ENCODE measurements at places on chromosomes 1 and 21.

DNA sequence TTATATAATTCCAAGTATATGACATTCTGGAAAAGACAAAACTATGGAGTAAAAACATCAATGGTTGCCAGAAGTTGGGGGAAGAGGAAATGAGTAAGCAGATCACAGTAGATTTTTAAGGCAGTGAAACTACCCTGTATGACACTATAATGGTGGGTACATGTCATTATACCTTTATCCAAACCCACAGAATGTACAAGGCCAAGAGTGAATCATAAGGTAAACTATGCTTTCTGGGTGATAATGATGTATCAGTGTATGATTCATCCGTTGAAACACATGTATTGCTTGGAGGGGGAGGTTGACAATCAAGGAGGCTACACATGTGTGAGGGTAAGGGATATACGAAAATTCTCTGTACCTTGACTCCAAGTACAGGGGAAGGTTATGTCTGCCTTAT is 862.7 kb downstream of the PLA2G4A start:
- no peak for DNase-seq

DNA sequence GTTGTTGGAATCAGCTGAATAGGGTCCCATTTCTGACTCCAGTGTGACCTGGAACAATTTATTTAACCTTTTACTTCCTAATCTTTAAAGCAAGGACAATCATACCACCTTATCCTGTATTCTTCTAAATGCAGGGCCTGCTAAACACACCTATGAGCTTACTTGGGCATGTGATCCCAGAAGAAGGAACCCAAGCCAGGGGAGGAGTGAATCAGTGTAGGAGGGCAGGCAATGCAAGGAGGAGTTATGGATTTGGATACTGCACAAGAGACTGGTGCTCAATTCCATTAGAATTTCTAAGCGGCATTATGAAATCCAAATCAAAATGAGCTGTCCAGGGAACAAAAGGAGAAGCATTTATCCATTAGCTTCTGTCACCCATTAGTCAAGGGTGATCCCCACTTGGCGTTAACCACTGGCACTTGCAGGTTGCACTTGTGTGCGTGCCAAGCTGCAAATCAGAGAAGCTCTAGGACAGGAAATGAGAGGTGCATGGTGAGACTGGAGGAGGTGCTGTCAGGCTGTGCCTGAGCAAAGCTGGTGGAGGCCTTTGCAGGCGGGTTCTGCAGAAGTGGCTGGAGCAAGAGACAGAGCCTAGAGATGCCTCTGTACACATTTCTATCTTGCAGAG is 297.2 kb upstream of the PLXNA2 start:
- no peak for DNase-seq

- peak; percentile 90 for DNase-seq
Observed at GRCh38 chr1:32247983-32248889, 1.2 kb downstream of the FAM167B start.

DNA sequence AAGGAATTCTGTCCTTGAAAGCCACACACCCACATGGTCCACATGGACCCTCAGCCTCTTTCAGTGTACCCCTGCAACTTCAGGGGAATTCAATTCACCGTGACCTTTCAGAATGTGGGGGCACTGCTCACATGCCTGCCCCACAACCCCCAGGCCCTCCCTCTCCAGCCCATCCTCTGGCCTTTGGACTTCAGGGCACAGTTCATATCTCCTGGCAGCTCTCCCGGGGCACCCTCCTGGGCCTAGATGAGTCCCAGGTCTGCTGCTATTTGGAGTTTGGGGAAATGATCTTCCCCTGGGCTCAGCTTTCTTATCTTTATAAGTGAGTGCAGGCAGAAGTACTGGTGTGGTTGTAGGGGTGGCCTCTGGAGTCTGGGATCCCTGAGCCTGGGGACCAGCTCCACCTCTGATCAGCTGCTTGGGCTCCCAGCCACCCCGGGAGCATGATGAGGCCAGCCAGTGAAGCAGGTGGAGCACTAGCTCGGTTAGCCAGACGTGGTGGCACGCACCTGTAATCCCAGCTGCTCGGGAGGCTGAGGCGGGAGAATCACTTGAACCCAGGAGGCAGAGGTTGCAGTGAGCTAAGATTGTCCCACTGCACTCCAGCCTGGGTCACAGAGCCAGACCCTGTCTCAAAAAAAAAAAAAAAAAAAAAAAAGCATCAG is 15.8 kb downstream of the C1orf167 start:
- DNase-seq: no peak

DNA sequence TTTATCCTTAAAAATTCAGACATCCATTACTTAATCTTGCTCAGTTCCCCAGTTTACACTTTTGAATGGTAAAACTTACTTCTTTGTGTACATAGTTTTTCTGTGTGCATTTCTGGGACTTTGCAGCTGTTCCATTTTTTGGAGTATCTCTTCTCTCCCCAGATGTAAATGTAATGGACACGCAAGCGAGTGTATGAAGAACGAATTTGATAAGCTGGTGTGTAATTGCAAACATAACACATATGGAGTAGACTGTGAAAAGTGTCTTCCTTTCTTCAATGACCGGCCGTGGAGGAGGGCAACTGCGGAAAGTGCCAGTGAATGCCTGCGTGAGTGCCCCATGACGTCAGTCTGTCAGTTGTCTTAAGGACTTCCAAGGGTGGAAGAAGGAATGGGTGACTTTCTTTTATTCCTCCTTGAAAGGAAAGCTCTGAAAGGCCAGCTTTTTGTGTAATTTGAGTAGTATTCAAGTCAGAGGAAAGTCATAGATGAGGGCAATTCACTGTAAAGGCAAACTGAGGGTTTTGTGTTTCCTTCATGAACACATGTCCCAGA is 75.7 kb upstream of the LAMC2 start:
- DNase-seq: no peak
